MV-4-11 (cell line): ENCODE measurements at places on chromosomes 16 and 17.

DNA sequence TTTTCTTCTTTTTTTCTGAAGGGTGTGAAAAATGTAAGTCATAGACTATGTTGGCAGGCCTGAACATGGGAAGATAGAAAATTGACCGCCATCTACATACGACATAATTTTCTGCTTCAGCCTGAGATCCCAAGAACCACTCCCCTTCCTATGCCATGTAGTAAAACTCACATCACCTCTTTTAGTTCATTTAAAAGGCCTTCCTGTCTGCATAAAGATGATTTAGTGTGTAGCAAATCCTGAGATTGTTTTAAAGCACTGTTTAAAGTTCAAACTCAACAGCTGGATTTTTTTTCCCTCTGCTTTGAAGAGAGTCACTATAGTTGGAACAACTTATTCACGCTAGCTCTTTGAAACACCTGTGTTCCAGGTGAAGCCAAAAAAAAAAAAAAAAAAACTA lies 101.5 kb downstream of the NLK start:
- DNase-seq: no peak

- no peak for DNase-seq
Observed at GRCh38 chr17:5793899-5794298, 209.6 kb upstream of the NLRP1 start.

- peak; percentile 84 for DNase-seq
Observed at GRCh38 chr16:29674188-29674587, 4.8 kb upstream of the QPRT start.

GRCh38 chr16:64276646-64277045 lies 845.2 kb downstream of the CDH11 start:
- DNase-seq: no peak

DNA sequence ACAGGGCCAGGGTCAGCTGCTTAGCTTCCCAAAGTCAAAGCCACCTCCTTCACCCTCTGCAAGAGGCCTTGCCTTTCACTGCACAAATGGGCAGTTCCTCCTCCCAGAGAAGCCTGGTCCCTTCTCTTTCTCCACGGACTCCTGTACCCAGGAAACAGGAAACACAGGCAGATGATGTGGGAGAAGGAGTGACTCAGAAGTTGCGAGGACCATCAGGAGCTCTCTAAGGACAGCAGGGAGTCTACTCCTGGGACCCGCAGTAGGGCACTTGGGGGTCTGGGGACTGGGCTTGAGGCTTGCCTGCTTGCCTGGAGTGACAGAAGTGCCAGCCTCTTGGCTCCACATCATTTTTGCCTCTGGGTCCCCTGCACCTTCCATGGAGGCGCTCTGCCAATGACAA lies 47.4 kb upstream of the KSR1 start:
- no peak for DNase-seq

DNA sequence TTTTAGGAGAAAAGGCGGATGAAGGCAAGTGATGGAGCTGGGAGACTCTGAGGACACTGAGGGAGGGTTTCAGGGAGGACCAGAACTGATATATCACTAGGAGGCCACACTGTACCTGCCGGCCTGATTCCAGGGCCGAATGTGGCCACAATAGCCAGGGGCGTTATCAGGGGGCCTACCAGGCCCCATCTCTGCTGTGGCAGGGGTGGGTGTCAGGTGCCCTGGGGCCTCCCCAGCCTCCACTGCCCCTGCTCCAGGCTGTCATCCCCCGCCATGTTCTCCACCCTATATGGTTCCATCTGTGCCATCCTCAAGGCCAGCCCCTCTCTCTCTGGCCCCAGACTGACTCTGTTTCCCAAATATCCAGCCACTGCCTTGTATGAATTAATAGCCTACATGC lies 246.5 kb downstream of the GSG1L start:
- DNase-seq: no peak

GRCh38 chr17:66567234-66568170 lies 265.1 kb downstream of the PRKCA start:
- DNase-seq: peak; percentile 68

DNA sequence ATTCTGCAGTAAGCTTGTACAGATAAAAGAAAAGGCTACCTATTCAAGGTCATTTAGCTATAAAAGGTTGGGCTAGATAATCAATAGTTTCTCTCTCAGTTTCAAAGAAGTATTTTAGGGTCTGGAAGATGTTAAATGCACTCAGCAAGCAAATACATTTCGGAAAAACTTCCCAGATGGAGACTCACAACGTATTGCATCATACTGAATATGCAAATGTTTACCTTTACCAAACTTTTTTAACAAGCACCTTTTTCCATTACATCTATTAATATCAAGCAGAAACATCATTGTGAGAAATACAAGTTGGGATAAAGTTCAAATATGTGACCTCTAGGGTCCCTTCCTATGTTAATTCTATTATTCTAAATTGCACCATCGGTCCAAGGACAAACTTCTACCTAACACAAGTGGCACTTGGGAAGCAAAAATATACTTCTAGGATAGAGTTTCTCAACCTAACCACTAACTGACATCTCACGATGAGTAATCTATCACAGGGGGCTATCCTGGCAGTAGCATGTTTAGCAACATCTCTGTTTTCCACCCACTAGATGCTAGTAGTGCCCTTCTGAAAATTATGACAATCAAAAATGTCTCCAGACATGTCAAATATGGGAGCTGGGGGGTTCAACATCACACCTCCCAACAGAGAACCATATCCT lies 14.5 kb downstream of the KANSL1 start:
- DNase-seq: peak; percentile 81

DNA sequence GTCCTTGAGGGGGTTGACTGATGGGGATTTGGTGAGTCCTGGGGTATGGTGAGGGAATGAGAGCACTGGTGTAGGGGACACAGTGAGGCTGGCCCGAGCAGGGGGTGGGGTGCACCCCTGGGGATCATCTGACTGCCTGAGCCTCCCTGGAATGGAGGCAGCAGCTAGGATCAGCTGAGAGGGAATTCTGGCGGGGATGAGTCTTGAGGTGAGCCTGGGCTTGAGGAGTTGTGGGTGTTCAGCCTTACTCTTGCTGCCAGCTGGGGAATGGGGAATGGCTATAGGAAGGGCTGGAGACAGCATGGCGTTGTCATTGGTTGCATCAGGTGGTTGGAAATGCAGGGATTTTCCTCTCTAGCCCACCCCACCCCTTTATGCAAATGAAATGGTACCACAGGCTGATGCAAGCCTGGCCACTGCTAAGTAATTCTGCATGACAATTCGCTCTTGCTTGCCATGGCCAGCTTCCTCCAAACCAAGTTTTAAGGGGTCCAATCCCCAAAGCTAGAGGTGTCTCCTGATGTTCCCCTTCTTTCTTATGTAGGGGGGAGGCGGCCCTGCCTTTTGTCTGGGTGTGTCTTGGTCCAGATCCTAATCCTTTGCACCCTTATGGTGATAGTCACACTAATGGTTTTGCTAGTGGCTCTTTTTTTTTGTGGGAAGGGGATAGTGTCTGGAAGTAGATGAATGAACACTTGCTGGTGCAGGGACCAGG lies 7.5 kb downstream of the NFE2L1 start:
- peak; percentile 36 for DNase-seq

GRCh38 chr17:7079581-7080455 lies at the start of gene CLEC10A:
TSS of gene CLEC10A (minus strand) at chr17:7080251. CDS start at chr17:7078812, 1,439 bp downstream.
- peak; percentile 91 for DNase-seq

GRCh38 chr17:83075270-83075880 lies 4.0 kb upstream of the METRNL start:
- DNase-seq: no peak

DNA sequence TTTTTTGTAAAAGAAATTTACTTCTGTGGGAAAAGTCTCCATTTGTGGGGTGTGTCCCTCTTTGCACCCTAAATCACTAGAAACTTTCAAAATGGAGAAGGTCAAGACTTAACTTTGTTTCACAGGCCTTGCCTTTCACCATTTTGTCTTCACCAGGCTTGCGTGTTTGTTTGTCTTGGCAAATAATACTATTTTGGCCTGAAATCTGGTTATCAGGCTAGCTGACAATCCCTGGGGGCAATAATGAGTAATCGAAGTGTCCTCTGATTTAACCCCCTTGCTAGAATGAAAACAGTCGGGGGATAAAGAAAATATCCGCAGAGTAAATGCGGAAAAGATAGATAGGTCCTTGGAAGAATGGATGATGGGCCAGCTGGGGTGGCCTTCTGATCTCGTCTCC lies 34.5 kb downstream of the SLC39A11 start:
- no peak for DNase-seq

DNA sequence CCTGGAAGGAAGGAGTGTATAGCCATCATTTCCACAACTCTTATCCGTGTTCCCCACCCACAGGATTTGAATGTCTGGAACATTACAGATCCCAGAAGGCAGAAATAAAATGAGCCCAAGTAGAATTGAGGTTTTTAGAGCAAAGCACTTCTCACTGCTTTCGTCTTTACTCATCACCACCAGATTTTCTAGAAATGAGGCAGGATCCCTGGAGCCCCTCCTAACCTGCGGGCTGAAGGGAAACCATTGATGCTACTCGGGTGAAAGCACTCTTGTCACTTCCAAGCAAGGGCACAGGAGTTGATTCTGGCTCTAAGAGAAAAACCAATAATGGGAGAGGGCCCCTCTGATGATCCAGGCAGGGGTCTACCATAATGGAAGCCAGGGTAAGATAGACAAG lies 2.8 kb upstream of the ALDOC start:
- DNase-seq: no peak

DNA sequence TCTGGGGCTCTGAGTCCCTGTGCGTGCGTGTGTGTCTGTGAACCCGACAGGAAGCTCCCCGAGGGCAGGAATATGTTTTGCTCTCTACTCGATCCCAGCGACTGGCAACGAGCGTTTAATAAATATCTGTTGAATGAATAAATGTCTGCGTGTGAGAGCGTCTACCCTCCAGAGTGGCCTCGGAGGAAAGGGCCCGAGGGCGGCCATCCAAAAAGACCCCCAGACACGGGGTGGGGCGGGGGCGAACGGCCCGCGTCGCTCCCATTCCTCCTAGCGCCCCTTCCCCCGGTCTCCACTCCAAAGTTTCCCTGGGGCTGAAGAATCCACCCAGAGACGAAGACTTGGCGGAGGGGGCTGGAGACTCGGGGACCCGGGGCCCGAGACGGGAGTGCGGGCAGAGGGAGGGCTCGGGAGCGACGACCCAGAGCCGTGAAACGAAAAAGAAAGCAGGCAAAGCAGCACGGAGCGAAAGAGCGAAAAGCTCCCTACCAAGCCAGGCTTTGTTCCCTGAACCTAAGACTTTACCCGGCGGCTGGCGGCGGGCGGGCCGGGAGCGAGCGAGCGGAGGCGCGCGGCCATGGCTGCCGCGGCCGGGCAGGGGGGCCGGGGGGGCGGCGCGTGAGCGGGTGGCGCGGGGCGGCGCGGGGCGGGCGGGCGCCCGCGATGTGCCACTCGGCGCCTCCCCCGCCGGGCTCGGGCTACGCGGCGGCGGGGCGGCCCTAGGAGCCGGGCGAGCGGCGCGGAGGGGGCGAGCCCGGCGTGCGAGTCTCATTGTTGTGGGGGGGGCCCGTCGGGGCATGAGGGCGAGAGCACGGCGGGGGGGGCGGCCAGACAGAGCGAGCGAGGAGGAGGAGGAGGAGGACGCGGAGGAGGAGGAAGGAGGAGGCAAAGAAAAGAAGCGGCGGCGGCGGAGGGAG lies at the start of gene MLLT6:
MLLT6 (plus strand) TSS at position 668 of the 917 bp plus-strand sequence. CDS start 360 bp downstream, outside the sequence.
- DNase-seq: peak; percentile 49

DNA sequence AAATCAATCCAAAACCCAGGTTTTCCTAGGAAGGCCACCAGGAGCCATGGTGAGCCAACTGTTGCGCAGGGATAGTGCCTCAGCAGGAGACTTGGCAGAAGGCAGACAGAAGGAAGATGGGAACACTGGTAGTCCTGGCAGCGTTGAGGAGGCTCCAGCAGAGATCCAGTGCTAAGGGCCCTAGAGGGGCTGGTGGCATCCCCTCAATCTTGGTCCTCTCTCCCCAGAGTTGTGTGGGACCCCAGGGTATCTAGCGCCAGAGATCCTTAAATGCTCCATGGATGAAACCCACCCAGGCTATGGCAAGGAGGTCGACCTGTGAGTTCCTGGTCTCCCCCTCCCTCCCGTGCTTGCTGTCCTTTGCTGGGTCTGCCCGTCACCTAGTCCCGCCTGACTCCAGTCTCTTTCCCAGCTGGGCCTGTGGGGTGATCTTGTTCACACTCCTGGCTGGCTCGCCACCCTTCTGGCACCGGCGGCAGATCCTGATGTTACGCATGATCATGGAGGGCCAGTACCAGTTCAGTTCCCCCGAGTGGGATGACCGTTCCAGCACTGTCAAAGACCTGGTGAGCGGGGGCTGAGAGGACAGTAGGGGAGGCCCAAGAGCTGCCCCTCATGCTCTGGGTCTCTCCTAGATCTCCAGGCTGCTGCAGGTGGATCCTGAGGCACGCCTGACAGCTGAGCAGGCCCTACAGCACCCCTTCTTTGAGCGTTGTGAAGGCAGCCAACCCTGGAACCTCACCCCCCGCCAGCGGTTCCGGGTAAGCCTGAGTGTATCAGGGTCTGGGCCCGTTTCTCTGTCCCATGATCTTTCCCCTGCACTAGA lies 5.7 kb downstream of the CFAP119 start:
- no peak for DNase-seq

GRCh38 chr17:42118126-42118510 lies 3.0 kb downstream of the KAT2A start:
- DNase-seq: no peak

GRCh38 chr16:56551796-56552738 lies 12.8 kb upstream of the MT4 start:
- DNase-seq: peak; percentile 79

- DNase-seq: no peak
Observed at GRCh38 chr16:79844603-79845002, 244.1 kb upstream of the MAF start.

DNA sequence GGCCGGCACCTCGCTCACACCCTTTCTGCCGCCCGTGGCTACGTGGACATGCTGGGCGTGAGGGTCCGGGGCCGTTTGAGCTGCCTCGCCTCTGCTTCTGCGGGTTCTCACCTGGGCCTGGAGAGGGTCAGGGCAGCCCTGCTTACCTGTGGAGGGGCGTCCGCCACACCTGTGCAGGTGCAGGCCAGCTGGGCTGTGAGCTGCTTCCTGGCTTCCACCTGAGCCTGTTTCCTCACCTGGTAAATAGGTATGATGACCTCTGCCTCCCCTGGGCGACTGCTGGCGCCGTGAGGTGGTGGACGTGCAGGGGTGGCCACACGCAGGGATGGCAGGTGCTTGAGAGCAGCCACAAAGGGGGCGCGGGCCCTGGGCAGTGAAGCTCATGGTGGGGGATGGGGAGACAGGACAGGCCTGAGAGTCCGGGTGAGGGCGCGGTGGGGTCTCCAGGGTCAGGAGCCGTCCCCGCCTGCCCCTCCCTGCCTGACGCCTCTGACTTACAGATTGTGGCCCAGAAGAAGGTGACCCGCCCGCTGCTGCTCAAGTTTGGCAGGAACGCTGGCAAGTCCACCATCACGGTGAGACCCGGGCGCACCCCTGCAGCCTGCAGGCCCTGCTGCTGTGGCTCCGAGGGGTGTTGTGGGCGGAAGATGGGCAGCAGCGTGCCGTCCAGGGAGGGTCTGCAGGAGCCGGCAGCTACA lies 7.8 kb downstream of the CPNE7 start:
- DNase-seq: no peak
